Iris pigment epithelial cell (primary cell): ENCODE measurements at places on chromosomes 6 and 20.

DNA sequence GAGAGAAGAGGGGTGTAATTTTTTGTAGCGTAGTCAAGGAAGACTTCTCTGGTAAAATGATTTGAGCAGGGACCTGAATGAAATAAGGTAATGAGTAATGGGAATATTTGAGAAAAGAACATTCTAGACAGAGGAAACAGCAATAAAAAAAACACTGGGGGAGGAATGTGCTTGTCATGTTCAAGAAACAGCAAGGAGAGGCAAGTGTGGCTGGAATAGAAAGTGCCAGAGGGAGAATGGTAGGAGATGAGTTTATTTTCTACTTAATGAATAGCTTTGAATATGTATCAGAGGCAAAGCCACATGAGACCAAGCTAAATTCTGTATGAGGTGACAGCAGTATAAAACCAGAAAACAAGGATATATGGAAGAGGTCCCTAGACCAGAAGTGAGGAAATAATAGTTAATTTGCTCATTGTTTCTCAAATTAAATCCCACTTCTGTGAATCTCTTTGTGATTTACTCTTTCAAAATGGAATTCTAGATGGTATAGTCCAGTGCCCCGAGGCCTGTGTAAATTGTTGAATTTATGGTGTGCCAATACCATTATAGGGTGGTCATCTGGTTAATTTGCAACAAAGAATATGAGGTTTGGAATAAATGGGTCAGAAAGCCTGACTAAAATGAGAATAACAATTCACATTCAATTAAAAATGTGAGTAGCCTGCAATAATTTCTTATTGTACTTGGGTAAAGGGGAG, 170.2 kb downstream of the CDKAL1 start:
- peak; percentile 20 for DNase-seq

DNA sequence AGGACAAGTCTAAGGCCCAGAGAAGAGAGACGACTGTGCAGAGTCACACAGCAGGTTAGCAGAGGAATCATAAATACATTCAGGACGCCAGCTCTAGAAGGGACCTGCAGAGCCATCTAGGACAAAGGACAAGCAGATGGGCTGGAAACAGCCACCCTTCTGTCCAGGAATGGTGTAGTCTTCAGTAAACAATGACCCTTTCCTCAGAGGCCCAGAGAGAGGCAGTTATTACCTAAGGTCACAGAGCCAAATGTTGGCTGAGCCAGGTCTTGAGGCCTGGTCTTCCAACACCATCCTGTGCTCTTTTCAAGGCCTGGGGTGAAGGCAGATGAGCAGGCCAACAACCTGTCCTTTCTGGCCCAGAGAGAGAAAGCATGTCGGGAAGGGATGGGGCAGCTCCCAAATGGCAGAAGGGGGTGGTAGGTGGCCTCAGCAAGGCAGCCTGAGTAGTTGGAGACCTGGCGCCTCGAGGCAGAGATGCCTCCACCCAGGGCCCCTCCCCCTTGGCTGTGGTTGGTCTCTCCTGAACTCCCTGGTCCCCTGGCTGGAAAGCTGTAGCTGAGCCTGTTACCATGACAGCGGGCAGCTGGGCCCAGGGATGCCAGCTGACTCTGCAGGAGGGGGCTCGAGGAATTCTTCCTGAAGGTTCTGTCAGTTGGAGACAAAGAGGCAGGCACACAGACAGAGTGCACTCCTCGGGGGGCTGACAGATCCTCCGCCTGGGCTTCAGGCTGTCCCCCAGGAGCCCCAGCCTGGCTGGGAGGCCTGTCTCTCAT, 24.8 kb downstream of the EPB41L1 start:
- no peak for DNase-seq

- DNase-seq = no peak
These were observed 159.7 kb downstream of the BTBD9 start for GRCh38 chr6:38480036-38480435.

DNA sequence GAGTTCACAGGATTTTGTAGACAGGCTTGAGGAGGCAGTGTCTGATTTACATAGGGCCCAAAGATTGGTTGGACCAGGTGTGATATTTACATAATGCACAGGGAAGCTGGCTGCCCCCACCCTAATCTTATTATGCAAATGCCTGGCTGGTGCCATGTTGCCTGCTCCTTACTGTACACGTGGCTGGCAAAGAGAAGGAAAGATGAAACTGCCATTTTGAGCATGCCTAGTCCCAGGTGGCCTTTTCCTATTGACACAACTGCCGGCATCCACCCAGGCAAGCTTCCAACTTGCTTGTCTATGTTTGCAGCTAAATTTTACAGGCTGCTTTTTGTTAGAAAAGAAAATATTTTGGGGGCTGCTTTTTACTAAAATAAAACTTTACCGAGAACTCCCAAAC, 174.6 kb downstream of the LMBRD1 start:
- DNase-seq = no peak

- no peak for DNase-seq
These were observed 133.2 kb upstream of the LY86 start for GRCh38 chr6:6455272-6455671.

GRCh38 chr20:63121749-63122405, 94.1 kb downstream of the YTHDF1 start:
- no peak for DNase-seq

DNA sequence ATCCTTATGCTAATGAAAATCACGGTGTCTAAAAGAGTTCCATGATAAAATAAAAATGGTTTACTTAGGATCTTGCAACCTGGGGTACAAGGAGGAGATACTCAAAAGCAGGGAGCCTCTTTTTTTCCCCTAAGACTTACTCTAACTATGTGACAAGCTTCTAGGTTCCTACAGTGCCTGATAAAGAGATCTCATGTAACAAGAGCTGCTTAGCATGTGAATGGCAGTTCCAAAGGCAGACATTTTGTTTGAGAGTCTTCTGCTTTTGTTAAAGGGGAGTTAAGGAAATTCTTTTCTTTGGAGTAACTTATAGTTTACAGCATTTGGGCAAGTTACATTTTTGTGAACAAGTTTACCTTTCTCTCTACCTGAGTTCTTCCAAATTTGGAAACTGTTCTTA, 945.8 kb upstream of the ADGRB3 start:
- no peak for DNase-seq

- DNase-seq = peak; percentile 92
These were observed 128.5 kb upstream of the SALL4 start for GRCh38 chr20:51930775-51931174.

GRCh38 chr6:130681028-130681427, 146.2 kb upstream of the SMLR1 start:
- peak; percentile 64 for DNase-seq

DNA sequence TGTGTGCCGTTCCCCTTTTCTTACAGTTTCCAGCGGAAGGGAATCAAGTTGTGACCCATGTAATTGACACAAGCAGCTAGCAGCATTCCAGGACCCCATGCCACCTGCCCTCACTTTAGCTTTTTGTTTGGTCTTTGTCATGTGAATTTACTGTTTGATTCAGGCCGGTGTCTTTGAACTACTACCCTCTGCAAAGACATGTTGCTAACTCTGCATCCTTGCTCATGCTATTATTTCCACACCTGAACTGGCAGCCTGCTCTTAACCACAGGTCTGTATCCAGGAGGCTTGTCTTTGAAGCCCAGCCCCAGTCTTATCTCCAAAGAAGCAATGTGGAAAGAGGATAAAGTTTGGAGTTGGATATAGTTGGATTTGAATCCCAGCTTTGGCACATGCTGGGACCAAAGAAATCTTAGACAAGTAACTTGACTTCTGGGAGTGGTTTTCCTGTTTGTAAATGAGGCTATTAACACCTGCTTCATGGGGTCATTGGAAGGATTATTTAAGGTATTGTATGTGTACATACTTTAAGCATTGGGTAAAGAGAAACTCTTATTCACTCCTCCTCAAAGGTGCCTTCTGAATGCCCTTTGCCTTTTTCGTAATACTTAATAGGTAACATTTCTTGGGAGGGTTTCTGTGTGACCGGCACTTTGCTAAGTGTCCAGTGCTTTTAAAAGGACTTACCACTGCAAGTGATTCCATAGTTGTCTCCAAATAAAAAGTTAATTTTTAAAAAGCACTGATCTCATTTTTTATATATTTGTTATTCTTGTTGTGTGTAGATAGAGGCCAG, 52.4 kb downstream of the RALY start:
- DNase-seq = no peak

GRCh38 chr6:22445946-22446345, 123.4 kb upstream of the HDGFL1 start:
- no peak for DNase-seq
